ENCODE measurements at places on chromosomes 1 and 21.

GRCh38 chr21:44483288-44484237 is 28.3 kb downstream of the LRRC3 start:
- DNase-seq = no peak

DNA sequence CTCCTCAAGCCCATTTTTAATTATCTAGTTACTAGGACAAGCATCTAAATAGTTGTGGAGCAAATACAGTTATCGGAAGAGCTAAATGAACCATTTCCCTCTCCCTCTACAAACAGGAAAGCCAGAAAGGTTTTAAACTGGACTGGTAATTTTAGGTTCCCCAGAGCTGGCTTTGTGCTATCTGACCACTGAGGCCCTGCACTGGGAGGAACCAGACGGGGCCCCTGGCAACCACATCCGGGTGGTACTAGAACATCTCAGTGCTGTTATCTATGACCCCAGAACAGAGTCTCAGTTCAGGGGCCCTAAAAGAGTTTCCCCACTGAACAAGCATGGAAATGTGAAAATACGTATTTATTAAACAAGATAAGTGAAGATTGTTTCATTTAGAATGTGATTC is 7.7 kb upstream of the RSPH1 start:
- DNase-seq = no peak

DNA sequence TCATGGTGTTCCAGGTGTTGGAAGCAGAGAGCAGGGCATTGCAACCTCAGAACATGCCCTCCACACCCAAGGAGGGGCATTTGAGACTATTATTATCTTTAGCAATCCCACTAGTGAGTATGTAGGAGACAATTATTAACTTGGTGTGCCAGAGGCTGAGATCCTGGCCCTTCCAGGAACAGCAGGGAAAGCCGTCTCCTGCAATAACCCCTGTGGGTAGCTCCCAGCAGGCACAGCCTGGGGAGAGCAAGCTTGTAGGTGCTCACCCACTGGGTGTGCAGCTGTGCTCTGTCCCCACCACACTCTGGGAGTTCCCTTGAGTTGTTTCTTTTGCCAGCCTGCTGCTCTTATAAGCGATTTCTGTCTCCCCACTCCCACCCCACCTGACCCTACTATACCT is 10.3 kb downstream of the CFAP107 start:
- no peak for DNase-seq

DNA sequence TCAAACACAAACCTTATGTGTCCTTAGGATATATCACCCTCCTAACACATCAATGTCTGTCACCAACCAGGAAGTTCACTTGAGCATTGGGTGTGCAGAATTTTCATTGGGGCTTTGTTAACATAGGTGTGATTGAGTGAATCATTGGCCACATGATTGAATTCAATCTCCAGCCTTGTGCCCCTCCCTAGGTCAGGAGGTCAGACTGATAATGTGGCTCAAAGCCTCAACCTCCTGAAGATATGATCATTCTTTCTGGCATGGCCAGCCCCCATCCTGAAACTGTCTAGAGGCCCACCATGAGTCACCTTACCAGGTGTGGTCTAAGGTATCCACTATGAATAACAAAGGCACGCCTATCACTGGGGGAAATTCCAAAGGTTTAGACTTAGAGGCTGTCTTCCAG is 90.1 kb downstream of the PKN2 start:
- DNase-seq = no peak
